NCI-H2081 (cell line): ENCODE measurements at places on chromosomes 1 and 21.
A peak's percentile ranks its signal among the peaks of the same experiment; 100 is the strongest.

DNA sequence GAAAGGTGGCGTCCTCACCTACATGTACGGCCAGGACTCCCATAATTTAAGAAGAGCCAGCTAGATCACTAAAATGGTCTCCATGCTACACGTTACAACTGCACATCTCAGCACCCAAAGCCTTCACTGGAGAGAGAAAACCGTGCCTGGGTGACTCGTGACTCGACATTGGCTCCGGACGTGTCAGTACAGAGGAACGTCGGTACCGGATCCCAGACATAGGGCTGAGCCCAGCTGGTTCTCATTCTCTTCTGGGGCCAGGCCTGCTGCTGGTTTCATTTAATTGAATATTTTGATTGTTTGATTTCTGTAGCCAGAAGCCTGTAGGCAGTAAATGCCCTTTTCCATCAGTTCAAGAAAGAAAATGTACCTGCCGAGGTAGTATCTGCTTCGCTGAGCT is 93.1 kb downstream of the HHIPL2 start:
- DNase-seq: no peak

- no peak for DNase-seq
These were observed 20.2 kb downstream of the LMOD1 start for GRCh38 chr1:201925981-201926645.

GRCh38 chr1:2593251-2593878 is 6.8 kb downstream of the PRXL2B start:
- no peak for DNase-seq

GRCh38 chr1:234564035-234565029 is 45.6 kb downstream of the IRF2BP2 start:
- no peak for DNase-seq

DNA sequence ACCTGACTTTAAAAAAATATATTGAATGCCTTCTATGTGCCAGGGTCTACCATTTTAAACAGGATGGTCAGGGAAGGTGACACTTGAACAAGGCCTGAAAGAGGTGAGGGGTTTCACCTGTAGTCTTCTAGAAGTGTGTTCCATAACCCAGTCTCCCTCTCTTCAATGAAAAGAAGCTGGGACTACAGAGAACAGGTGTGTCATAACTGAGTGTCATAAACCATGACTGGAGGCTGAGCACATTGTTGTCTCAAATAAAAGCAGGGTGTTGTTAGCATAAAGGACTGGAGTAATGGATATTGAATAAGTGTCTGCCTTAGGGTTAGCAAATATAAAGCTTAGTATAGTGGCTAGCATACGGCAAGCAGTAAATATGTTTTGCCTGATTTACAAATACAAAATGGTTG is 65.4 kb downstream of the SYDE2 start:
- DNase-seq: peak; percentile 49

DNA sequence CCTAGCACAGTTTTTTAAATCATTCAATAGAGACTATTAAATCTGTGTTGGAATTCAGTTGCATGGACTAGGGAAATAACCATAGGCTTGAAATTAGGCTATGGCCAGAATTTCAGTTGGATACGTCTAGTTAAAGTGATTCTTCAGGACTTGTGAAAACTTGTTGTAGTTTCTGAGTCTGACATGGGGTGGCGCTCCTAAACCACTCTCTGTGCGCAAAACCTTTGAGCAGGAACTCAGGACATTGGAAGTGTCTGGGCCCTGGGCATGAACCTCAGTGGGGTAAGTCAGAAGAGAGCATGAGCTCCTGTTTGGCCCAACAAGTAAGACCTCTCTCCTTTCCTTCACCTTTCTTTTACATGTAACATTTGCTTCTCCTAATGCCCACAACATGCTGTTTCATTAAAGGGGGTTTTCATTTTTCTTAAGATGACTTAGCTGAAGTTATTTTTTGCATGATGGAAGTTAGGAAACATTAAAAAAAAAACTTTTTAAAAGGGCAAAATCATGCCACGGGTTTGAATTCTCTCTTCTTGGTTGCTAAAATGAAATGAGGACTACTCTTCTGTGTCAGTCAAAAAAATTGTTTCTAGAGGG is 17.1 kb upstream of the CCDC190 start:
- DNase-seq: peak; percentile 81

DNA sequence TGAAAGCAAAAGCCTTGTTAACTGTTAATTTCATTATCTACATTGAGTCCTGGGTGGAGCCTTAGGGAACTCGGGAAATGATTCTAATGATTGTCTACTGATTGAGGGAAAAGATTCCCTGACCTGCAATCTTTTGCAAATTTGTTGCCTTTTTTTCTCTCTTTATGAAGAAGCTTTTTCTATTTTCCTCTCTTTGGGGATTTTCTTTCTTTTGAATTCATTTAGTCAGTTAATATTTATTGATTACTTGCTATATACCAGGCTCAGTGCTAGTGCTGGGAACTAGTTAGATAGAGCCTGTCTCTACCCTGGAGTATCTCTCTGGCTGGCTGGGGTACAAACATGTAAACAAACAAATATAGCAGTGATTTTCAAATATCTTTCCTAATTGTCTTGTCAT is 71.2 kb upstream of the CACYBP start:
- DNase-seq: no peak

GRCh38 chr1:63407002-63407401 is 39.6 kb downstream of the ALG6 start:
- no peak for DNase-seq

DNA sequence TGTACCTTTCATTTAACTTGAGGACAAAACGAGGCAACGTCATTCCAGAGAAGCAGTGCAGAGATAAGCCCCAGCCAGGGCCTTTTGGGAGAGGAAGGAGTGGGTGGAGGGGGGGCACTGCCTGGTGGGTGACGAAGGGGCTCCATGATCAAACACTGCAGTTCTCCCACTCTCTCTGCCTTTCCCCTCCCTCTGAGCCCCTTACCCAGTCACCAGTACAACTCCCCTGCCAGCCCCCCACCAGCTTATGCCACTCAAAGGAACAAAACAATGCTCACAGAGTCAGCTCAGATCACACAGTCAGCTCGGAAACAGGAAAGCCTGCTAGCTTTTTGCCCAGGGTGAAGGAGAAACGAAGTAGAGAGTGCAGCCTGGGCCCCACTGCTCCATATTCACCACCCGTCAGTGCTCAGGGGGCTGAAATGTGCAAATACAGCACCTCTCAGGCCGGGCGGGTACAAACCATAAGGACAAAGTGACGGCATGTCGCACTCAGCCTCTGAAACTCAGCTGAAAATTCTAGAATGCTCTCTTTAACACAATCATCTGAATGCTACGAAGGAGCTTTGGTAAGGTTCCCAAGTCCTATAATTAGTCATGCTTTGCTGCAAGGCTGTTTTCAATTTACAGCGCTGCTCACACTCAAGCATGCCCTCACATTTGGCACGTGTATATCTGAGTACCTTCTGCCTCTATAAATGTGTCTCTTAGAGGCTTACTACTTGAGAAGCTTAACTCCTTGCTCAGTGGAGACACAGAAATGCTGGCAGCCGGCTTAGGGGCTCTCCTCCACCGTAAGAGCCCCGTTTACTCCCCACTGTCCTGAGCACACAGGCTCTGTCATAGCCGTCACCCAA is 65.8 kb upstream of the RAB4A start:
- no peak for DNase-seq

GRCh38 chr1:58477390-58477789 is 69.1 kb downstream of the OMA1 start:
- no peak for DNase-seq

DNA sequence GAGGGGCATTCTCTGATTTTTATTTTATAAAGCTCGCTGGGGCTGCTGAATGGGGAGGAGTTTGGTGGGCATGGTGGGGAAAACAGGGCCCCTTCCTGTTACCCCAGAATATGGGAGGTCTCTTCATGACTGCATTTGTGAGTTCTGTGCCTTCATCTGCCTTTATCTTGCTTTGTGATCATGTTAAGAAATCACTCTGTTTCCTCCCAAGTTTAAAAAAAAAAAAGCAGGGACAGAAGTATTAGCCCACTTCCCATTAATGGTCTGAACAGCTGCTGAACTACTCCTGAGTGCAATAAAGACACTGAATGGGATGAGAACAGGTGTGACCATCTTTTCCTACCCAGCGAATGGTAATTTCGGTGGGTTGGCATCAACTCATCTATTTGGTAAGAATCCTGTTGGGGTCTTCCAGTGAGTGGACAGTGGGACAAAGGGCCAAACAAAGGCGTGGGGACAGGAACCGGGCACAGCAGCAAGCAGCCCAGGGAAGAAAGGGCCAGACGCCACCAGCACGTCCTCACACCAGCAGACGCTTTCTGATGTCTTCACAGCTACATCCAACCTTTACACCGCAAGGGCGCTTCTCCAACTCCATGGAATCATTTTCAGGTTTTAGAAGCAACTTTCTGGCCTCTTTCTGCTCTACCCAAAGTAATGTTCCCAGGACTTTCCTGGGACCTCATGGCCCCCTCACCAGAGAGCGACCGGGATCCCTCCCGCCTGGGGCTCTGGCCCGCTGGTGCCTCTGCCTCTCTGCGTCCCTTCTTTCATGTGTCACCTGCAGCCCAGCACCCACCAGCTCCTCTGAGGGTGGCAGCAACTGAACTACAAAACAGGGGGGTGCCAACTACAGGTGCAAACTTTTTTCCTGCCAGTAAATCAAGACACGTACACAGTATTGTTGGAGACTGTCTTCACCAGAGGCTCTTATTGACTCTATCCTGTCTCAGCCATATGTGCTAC is 160.2 kb downstream of the ADSS2 start:
- DNase-seq: no peak

GRCh38 chr1:175933801-175934200 is 190.4 kb upstream of the TNR start:
- DNase-seq: no peak

- DNase-seq: no peak
These were observed 380.6 kb downstream of the SIPA1L2 start for GRCh38 chr1:232249339-232249738.

GRCh38 chr21:27557356-27557755 is 590.5 kb upstream of the ADAMTS5 start:
- DNase-seq: no peak

GRCh38 chr1:228152097-228152917 is 2.6 kb downstream of the GJC2 start:
- DNase-seq: no peak

DNA sequence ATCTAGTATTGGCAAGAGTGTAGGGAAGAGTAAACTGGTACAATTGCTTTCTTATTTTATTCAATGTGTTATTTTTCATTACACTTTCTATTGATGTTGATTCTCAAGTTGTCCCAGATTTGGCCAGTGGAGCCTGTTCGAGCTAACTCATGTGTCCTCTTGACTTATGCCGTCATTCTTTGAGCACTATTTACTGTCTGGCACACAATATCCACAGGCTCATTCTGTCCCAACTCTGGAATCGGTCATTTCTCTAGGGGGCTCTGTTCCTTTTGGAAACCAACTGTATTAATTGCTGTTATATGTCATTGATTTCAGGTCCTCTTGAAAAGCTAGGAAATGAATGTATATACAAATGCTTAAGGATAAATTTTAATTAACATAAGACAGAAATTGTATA is 22.4 kb upstream of the SFPQ start:
- DNase-seq: no peak

GRCh38 chr1:58539553-58539952 is 7.0 kb downstream of the OMA1 start:
- DNase-seq: no peak

DNA sequence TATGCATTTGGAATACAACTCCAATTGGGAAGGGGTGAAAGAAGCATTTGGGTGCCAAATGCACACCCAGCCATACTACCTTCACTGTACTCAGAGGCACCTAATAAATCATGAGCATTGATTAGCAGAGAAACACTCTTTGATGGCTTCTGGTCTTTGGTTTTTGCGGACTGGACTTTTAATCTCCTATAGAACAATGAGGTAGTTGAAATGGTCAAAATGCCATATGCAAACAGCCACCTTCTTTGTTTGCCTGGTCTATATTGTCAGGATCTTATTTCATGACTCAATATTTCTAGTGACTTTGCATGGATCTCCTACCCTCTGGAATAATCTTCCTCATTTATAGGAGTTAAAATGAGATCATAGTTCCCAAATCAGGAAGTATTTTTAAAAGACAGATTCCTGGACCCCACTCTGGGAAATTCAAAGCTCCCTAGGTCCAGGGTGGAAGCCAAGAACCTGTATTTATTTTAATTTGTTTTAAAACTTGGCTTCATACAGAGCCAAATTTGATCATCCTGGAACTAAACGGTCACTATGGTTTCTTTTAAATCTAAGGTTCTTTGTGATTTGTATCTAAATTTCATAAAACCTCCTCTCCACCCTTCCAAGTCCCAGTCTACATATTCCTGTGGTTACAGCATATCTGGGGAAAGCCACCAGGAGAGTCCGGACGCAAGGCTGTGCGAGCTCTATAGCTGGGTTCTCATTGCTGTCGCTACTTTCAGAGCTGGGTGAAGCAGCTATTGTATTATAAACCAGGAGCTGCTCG is 8.7 kb downstream of the FAM3B start:
- DNase-seq: no peak

GRCh38 chr1:223628233-223629125 is 37.0 kb downstream of the CAPN8 start:
- peak; percentile 17 for DNase-seq

- DNase-seq: no peak
These were observed 8.8 kb downstream of the SNRPE start for GRCh38 chr1:203870245-203870644.

DNA sequence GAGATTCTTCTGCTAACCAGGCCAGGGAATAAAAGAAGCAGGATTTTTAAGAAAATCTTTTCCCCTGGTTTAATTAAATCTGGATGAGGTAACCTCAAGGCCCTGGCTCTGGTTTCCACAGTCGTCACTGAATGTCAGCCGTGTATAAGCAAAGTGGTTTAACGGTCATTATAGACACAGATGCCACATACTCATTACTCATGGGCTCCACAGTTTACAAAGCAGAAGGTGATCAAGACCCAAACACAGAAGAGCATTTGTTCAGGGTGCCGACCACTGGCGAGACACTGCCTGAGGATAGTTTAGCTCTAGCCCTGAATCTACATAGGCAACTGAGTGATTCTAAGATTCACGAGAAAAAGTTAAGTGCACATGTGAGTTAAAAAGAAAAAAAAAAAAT is 27.8 kb upstream of the RAP1GAP start:
- no peak for DNase-seq

DNA sequence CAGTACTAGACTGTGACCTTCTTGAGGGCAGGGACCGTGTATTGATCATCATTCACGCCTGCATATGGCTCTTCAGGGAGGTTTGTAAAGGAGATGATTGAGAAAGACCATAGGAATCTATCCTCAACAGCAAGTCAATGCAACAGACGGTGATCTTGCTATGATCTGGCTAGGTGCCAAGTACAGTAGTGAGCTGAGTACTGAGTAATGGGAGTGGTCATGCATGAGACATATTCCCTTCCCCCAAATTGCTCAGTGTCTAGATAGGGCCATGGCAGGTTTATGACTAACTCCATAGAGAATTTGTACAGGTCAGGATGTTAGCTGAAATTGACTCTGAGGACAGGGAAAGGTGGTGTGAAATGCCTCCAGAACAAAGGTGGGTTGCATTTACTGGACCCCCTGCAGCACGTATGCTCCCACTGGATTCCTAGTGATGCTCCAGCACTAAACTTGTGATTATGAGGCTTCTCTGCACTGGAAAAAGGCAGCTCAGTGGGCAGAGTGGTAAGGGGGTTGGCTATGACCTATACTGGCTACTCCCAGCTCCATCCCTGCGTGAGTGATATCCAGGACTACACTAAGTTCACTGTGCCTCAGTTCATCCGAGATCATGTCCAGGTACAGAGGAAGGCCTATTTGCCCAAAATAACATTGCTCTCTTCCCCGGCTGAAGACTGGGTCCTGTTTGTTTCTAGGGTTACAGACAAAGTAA is 37.2 kb downstream of the KCNJ6 start:
- no peak for DNase-seq
